ENCODE measurements at places on chromosomes 2 and 18.

DNA sequence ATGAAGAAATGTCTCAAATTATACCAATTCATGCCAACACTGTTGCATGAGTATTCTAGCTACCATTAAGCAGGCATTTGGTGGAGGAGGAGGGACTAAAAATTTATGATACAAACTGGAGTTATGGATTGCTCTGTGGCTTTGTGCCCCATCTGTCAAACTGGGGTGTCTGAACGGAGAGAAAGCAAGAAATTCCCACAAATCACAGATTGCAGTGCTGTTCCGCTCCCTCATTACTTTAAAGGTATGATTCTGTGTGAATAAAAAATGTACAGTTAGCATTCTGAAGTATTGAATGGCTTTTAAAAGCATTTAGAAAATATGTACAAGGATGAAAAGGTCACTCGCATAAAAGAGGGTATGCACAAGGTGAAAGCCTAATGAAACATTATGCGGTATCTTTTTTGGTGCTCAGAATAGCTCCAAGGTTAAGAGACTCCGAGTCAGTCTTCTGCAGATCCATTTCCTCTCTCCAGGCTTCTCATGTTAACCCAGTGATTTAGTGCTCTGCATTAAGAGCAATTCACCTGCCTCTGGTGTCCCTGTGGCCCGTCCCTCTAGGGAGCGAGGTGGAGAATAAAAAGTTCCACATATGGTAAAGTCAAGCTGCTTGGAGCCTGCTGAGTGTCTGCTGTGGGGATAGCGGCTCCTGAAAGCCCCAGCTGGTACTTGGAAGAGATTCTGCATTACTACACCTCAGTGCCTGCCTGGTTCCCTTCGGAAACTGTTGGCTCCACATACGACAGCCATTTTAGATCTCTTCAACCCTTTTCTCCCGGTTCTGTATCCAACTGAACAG is 184.2 kb downstream of the ZNF521 start:
- no peak for DNase-seq

DNA sequence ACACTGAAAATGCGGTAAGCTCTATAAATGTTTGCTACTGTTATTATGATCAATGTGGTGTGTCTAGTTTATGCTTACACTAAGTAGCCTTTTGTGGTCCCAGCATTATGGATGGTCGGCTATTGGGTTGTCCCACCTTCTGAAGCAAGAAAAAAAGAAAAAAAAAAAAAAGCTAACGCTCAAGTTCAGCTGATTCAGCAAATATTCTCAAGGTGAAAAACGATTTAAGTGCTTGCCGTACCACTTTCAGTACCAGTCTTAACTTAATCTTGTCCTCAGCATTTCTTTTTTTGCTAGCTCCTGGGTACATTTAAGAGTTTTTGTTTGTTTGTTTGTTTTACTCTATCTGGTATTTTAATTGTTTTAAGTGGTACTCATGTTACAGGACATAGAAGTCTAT is 87.5 kb downstream of the MBD5 start:
- no peak for DNase-seq

- DNase-seq: no peak
Observed at GRCh38 chr2:119792907-119793312, 33.2 kb downstream of the PTPN4 start.

DNA sequence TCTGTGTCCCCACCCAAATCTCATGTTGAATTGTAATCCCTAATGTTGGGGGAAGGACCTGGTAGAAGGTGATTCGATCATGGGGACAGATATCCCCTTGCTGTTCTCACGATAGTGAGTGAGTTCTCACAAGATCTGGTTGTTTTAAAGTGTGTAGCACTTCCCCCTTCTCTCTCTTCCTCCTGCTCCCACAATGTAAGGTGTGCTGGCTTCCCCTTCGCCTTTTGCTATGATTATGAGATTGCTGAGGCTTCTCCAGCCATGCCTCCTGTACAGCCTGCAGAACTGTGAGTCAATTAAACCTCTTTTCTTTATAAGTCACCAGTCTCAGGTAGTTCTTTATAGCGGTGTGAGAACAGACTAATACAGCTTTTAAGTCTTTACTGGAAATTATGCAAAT is 193.3 kb upstream of the RBBP8 start:
- no peak for DNase-seq

DNA sequence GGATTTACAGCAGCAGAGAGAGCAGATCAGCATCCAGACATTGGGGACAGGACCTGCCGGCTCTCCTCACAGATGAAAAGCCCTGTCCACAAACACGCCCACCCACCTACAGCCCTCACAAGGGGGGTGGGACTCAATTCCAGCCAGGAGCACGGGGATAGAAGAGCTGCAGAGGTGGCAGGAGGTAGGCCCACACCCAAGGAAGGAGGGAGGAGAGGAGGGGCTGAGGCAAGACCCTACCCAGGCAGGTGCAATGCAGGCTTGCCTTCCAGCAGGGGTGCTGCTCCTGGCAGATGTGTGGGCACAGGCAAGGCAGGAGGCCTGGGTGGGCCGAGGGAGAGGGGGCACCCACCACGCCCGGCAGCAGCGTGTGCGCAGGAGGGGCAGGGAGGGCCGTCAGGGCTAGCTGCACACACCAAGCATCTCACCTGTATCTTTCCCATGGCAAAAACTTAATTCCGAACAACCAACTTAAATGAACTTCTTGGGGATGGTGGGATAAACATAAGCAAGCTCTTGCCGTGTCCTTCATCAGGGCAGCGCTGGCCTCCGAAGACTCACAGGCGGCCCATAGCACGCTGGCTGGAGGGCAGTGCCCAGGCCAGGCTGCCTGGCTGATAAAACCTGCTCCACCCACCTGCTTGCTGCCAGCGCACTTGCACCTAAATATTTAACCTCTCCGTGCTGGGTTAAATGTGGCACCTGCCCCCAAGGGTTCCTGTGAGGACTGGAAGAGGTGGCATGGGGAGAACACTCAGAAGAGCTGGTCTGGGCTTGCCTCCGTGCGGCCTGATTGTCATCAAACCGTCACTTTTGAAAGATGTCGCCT is 219.5 kb downstream of the HDAC4 start:
- DNase-seq: no peak

DNA sequence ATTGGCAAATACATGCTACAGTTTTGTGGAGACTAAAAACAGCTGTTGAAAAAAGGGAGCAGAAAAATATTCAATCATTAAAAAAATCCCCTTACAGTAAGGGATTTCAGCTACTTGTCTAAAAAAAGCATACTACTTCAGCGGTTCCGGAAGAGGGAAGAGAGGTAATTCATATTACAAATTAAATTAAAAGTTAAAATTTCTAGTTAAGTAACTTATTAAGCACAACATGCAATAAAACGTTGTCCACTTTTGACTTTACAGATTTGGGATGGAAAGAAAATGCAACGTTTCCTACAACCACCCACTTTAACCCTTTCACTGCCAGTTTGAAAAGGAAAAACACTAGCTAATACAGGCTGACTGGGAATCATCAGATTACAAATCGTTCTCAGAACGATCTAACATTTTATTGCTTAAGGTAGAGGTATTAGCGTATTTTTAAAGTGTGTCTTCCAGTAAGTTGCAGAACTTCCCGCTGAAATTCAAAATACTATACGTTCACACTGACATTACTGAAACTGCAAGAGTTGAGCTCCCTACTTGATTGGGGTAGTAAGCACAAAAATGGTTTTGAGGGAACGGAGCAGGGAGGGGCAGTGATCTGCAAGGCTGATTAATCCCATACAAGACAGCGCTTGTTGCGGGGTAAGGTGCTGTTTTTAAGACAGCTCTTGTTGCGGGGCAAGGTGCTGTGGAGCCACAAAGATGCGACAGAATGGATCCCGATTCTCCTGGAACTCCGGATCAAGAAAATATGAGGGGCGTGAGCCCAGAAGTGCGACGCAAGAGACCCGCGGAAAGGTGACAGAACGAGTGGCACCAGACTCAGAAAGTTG is 743 bp downstream of the HADHA start:
- no peak for DNase-seq

DNA sequence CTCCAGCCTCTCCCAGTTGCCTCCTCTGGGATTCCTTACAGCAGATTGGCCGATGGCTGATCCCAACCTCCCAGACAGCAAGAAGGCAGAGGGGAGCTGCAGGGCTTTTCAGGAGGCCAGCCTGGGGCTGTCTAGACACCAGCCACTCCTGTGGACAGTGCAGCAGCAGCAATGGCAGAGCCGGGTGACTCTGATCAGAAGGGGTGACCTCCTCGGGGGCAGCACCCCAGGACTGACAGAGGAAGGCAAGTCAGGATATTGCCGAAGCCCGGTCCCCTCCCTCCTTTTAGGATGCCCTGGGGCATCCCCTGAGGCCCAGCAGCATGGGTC is 84.5 kb downstream of the INHBB start:
- no peak for DNase-seq

- DNase-seq: no peak
Observed at GRCh38 chr2:127661072-127661649, 14.2 kb downstream of the LIMS2 start.

DNA sequence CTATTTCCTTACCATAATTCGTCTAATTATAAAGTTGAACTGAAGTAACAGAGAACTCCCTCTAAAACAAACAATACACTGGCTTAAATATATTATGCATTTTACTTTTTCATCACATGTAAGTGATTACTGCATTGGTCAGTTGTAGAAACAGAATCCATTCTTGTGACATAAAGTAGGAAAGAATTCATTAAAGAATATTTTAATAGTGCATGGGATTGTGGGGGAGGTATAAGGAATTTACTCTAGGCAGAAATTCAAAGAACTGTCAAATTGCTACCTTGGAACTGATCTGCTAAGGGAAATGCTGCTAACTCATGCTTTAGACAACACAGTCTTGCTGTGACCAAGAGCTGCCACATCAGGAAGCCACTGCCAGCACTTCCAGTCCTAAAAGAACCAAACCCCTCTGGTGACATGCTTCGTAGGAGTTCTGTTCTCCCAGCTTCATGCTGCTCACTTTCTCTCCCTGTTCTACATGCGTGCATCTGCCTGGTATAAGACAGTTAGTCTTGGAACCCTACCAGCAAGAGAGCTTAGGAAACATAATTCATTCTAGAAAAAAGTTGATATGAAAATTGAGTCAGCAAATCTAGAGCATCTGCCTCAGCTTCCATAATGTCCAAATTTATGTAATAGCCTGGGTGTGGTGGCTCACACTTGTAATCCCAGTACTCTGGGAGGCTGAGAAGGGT is 1137.6 kb upstream of the NXPH2 start:
- no peak for DNase-seq

- DNase-seq: no peak
Observed at GRCh38 chr2:191150230-191150599, 579 bp downstream of the STAT4 start.

GRCh38 chr18:13136056-13136903 is 82.3 kb upstream of the LDLRAD4 start:
- peak; percentile 49 for DNase-seq

- DNase-seq: no peak
Observed at GRCh38 chr2:14872779-14873325, 240.3 kb downstream of the LRATD1 start.

DNA sequence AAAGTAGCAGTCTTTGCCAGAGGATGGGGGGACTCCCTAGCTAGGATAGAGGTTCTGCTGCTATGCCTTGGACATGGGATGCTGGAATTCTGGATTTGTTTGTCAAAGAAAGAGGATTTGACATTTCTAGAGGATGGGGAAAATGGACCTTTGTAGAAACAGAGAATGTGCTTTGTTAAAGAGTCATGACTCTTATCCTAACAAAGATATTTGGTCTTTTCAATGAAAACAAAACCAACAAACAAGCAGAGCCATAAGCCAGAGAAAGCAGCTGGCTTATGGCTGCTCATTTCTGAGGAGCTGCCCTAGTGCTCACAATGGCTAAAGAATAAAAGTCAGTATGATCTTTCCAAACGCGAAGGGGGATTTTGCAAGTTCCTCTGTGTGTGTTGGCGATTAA is 40.8 kb upstream of the MAPRE2 start:
- no peak for DNase-seq

DNA sequence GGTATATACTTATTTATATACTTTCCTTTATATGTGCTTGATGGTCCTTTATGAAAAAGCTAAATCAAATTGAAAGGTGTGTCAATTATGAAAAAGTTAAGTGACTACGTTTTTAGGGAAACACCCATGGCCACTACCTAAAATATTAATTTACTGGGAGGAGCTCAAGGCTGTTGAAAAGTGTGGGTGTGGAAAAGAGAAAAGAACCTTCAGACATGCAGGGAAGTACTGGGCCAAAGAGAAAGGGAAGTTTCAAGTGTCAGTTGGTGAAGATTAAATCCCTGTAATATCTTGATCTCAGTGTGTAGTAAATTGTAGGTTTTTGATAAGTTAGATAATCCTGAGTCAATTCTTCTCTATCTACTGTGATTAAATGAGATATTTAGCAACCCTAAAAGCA is 6.2 kb upstream of the GKN1 start:
- DNase-seq: no peak

- DNase-seq: no peak
Observed at GRCh38 chr18:49365346-49365745, 95.1 kb downstream of the DYM start.

GRCh38 chr2:28282861-28283646 is 109.6 kb upstream of the FOSL2 start:
- no peak for DNase-seq

GRCh38 chr2:239750929-239751678 is 274.0 kb downstream of the NDUFA10 start:
- DNase-seq: no peak

- no peak for DNase-seq
Observed at GRCh38 chr2:165697748-165698443, 96.2 kb downstream of the GALNT3 start.

DNA sequence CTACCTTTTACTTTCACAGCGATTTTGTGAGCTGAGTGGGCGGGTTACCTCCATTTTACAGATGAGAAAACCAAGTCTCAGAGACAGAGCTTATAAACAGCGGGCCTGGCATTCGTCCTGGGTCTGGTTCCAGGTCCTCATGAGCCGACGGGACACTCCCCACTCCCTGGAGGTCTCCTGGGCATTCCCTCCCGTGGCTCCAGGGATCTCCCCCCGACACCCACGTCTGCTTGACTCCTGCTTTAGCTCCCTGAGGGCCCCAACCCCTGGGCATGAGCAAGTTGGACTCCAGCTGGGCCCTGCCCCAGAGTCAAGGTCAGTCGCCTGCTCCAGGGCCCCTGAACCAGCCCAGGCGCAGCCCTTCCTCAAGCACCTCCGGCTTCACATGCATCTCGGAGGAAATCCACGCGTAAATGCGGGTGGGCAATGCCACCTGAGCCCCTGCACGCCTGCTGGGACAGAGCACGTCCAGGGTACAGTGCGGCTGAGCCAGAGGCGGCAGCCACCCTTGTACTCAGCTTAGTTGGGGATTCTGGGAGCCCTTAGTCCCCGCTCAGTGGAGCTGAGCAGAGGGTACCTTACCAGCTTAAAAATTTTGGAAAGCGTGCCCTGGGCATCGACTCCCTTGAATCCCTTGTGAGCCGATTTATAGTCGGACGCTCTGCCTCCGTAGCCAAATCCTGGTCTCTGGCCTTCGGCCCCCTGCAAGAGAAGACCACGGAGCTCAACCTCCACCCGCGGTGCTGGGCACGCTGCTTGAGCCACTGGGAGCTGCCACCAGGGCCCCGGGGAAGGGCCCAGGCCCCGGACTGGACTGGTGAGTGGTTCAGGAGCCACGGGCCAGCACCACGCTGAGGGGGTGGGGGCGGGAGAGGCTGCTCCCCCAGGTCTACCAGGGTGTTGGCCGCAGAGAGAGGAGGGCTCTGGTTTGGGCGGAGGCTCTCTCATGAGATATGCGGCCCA is 148.1 kb downstream of the MBP start:
- no peak for DNase-seq

- DNase-seq: no peak
Observed at GRCh38 chr2:226962176-226962773, 126.4 kb downstream of the RHBDD1 start.

Measured in CD4-positive, alpha-beta T cell treated with Interleukin-6 for 4 hours (primary cell).